Stimulated activated CD4-positive, alpha-beta T cell treated with anti-CD3 and anti-CD28 coated beads, Interleukin-15, amount 100 ng/mL, for 1 hour (primary cell): ENCODE measurements at places on chromosomes 3 and 15.

GRCh38 chr3:155391551-155391958 lies 98.1 kb upstream of the STRIT1 start:
- DNase-seq, result no peak

GRCh38 chr15:63233667-63234423 lies 43.6 kb upstream of the APH1B start:
- no peak for DNase-seq

GRCh38 chr15:60120100-60120499 lies 116.0 kb downstream of the FOXB1 start:
- no peak for DNase-seq

GRCh38 chr15:74768099-74768770 lies 13.6 kb upstream of the CSK start:
- DNase-seq, result no peak

DNA sequence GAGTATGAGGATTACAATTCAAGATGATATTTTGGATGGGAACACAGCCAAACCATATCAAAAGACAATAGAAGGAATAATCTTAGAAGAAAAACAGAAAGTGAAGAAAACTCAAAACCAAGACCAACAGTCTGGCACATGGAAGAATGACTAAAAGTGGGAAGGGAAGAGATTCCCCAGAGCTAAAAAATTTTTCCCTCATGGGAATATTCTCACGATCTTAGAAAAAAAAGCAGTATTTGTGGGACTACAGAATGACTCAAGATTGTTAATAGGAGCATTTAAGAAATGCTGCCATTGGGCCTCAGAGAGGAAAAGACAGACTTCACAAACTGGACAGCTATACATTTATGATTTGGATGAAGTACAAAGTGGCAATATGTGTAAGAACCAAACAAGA lies 18.3 kb downstream of the OSTN start:
- no peak for DNase-seq
